Left kidney (tissue), 8 donors: ENCODE measurements at places on chromosomes 2 and 18. TPM values are rescaled to one million over a fixed set of nuclear protein-coding genes. Genes with fewer than 3 reads are reported as not detected.

DNA sequence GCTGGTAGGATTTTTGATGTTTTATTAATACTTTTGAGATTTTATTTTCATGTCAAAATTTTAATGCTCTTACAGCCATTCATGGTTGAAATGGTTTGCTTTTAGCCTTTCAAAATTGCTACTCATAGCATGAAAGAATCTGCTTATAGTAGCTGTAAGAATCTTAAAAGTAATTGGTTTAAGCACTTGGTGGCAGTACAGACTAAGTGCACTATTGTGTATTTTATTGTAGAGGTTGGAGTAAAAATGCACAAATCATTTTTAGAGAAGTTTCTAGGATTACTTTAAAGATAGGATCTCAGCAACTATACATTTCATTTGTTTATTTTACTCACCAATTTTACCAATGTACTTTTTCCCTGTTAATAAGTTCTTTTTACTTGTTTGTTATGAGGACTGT is 205.8 kb downstream of the SPAG16 start:
- DNase-seq = no peak

Gene IL1RL1
- 0.48 TPM for polyA plus RNA-seq

Gene KRTCAP3
- 10.7 TPM for polyA plus RNA-seq

Gene SIGLEC15
- 0.50 TPM for polyA plus RNA-seq

DNA sequence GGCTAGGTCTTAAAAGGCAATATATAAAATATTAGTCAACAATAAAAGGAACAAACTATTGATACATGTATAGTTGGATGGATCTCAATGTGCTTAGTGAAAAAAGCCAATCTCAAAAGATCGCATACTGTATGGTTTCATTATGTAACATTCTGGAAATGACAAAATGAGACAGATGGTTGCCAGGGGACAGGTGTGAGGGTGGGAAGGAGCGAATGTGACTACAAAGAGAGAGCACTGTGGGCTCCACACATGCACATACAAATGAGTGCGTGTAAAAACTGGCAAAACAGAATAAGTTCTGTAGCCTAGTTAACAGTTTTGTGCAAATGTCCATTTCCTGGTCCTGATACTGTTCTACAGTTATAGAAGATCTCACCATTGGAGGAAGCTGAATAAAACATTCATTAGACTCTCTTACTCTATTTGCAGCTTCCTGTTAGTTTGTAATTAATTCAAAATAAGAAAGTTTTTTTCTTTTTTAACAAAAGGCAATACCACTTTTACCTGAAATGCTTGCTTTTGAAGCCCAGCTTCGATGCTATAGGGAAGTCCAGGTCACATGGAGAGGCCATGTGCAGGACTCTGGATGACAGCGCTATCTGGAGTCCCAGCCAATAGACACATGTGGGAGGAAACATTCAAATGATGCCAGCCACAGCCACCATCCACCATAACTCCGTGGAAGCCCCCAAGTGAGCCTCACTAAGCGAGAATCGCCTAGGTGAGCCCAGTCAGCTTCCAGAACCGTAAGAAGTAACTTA is 21.0 kb upstream of the C2orf80 start:
- DNase-seq = no peak

DNA sequence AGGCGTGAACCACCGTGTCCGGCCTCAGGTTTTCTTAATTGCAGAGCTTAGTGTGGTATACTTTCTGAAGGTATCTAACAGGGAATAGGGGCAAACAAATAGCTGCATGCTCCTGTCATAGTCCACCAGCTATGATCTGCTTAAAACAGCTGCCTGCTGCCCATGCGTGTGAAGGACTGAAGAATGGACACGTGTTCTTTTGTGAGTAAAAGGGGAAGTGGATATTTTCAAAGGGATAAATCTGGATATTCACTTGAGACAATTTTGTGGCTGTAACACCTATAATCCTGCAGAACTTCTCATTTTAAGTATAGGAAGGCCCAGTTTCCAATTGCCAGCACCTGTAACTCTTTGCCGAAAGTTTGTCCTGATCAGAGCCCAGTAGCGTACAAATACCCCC is 44.7 kb downstream of the TRPM8 start:
- no peak for DNase-seq

- DNase-seq = no peak
Observed at GRCh38 chr2:16629044-16629443, 36.6 kb downstream of the CYRIA start.

DNA sequence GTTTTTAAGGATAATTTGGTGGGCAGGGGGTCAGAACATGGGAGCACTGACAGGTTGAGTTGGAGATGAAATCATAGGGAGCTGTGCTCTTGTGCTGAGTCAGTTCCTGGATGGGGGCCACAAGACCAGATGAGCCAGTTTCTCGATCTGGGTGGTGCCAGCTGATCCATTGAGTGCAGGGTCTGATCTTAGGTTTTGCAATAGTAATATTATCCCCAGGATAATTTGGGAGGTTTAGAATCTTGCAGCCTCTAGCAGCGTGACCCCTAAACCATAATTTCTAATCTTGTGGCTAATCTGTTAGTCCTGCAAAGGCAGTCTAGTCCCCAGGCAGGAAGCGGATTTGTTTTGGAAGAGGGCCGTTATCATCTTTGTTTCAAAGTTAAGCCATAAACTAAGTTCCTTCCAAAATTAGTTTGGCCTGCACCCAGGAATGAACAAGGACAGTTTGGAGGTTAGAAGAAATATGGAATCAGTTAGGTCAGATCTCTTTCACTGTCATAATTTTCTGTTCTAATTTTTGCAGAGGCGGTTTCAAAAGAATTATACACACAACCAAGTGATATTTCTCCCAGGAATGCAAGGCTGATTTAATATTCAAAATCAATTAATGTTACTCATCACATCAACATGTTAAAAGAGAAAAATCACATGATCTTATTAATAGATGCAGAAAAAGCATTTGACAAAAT is 23.0 kb downstream of the DBI start:
- DNase-seq = no peak

Gene WIPF1
- 26.8 TPM for polyA plus RNA-seq

Gene ARPC2
- 260 TPM for polyA plus RNA-seq

GRCh38 chr18:62372156-62372555 is 47.0 kb downstream of the TNFRSF11A start:
- DNase-seq = no peak

Gene IL36RN
- 0.07 TPM for polyA plus RNA-seq

DNA sequence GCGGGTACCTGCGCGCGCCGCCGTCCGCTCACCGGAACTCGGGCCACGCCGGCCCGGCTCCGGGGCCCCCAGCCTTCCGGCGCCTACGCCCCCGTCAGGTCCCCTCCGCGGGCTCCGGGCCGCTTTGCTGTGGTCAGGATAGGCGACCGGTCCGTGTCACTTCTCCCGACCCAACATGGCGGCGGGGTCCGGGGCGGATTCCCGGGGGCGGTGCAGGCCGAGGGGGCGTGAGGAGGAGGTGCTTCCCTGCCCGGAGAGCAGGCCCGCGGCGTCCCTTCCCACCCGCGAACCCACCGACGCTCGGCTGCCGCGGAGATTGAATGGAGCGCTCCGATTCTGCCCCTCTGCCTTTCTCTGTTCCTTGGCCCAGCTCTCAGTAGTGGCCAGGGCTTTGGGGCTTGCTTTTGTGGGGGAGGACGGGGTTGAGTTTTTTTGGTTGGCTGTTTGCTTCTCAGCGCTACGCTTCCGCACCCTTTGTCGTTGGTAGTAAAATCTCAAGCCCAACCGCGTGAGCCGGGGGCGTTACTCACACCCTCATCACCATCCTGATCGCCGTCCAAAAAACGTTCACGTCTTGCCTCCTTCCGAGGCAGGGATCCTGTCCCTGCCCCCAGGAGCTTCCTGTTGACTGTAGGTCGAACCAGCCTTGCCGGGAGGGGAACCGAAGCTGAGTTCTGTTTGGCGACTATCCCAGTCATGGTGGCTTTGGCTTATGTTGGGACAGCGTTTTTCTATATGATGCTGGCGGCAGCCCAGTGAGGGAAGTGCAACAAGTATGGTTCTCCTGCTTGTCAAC is 532 bp upstream of the YES1 start:
- peak; percentile 78 for DNase-seq

- DNase-seq = no peak
Observed at GRCh38 chr2:112074506-112074905, 19.4 kb downstream of the TMEM87B start.

Gene MEP1B
- polyA plus RNA-seq = 0.18 TPM

Gene SCLY
- 34.0 TPM for polyA plus RNA-seq

DNA sequence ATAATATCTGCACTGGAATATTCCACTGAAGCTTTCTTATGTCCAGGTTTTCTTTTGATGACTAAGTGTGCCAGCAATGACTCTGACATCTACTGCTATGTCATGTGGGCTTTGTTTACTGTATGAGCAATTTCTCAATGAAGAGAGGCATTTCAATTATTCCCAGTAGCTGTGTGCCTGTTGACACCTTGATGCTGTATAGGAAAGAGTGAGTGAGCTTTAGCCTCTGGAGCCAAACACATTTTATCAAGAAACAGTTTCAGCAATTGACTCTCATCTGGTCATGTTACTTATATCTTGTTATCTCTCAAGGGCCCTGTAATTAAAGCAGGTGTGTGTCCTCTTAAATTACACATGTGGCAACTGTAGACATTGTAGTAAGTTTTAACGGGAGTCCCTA is 493.2 kb upstream of the FANCL start:
- DNase-seq = no peak

DNA sequence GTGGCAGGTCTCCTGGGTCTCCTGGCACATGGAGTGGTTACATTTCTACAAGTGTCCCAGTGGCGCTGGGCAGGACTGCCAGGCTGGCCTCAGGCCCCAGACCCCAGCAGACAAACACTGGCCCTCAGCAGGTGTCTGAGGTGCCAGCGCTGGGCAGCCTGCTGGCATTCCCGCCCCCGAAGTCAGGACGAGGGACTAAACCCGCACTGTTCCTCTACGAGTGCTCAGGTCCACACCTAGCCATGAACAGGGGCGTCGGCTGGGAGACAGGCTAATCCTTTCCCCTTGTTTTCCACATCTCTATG is 12.8 kb downstream of the SNED1 start:
- DNase-seq = no peak

DNA sequence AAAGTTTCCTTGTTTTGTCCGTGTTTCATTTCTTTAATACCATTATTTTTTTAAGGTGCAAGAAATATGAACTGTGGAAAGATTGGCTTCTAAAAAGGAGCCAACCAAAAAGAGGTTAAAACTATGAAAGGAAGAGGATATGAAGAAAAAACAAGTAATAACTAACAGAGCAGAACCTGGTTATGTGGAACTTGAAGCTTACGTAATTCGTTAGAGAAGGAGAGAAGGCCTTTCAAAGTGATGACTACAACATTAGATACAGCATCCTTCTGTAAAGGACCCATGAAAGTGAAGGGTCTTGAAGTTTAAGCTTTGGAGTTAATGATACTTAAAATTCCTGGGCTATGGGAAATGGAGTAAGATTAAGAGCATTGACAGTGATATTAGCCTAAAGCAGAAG is 84.5 kb downstream of the ANKRD12 start:
- peak; percentile 2 for DNase-seq
